ENCODE measurements at places on chromosomes 16 and 17.

DNA sequence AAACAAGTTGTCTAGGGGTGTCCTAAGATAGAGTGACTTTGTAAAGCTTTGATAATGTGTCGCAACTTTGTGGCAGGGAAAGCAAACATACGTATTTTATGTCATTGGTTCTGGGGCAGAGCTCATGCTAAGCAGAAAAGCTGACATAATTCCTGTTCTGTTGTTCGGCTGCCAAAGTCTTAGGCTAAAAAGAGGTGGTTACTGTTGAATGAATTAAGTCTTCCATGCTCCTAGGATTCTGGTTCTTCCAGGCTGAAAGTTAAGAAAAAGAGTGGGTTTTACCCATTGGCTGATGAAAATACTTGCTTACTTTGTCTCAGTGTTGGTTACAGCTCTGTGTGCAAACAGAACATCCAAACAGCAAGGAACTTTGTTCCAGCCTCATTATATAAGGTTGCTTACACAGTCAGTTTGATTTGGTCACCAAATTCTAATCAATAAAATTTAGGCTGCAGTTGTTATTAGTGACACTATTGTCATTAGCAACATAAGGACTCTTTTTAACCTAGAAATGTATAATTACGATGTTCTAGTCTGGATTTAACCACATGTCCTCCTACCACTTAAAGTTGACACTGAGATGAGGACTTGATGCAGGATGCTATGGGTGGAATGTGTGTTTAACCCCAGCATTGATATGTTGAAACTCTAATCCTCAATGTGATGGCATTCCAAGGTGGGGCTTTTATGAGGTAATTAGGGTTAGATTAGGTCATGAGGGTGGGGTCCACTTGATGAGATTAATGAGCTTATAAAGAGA, 114.0 kb upstream of the GOT2 start:
- DNase-seq, result no peak

- DNase-seq, result no peak
Observed at GRCh38 chr17:58686980-58687379, 4.9 kb downstream of the TEX14 start.

GRCh38 chr17:76207275-76208059, 32.8 kb downstream of the RNF157 start:
- no peak for DNase-seq

GRCh38 chr17:75774991-75775668, 9.5 kb upstream of the UNK start:
- DNase-seq, result peak; percentile 33

- no peak for DNase-seq
Observed at GRCh38 chr17:14935139-14935841, 329.8 kb downstream of the PMP22 start.

DNA sequence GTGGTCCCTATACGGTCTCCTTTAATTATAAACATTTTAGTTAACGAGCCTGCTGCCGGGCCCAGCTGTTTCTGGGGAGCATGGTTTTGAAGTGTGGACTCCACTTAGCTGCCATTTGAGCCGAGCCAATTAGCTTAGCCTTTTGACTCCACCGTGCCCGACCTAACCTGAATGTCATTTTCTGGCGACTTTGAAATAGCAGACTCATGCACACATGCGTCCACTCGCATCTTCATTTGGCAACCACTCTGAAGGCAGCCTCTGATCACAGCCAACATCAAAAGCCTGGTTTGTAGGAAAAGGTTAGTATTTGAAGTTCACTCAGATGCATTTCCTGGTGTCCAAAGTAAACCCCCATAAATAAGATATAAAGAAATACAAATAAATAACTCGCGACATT, 16.8 kb downstream of the AXIN2 start:
- DNase-seq, result no peak

DNA sequence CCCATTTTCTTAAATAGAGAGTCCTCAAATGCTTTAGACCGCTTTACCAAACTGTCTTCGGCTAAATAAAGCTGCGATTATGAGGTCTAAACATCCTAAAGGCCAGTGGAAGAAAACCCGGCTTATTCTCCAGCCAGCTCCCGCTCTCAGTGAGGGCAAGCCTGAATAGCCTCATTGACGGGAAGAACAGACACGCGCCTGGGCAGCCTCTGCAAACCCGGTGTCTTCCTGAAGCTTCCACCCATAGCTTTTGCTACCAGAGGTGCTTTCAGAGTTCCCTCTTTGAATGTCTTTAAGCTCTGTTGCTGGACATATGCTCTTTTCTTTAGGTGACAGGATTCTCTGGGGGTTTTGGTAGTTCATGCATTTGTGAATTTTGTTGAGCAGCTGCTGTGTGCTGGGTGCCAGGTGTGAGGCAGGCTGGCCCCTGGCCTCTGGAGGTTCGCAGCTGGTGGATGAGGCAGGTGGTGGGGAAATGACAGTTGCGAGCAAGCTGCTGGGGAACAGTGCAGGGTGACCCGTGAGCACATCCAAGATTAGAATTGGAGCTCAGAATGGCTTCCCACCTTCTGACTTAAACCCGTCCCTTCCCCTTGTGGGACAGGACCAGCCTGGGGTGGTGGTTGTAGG, 44.7 kb downstream of the CRISPLD2 start:
- no peak for DNase-seq

DNA sequence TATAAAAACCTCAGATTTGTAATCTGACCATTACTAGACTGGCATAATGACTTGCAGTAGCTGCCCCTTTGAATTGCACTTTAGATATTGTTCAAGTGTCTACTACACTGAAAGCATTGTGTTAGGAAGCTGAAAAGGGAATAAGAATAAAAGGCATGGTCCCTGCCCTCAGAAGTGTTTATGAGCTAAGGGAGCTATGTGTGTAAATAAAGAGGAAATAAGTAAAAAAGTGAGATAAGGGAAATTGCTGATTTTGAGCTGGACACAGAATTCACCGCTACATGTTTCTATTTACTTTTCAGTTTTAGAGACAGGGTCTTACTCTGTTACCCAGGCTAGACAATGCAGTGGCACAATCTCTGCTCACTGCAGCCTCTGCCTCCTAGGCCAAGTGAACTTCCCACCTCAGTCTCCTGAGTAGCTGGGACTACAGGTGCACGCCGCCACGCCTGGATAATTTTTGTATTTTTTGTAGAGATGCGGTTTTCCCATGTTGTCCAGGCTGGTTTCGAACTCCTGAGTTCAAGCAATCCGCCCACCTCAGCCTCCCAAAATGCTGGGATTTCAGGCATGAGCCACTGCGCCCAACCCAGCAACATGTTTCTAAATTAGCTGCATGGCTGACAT, 57.0 kb downstream of the GRB2 start:
- no peak for DNase-seq

- no peak for DNase-seq
Observed at GRCh38 chr17:35132099-35132498, 10.0 kb downstream of the NLE1 start.

DNA sequence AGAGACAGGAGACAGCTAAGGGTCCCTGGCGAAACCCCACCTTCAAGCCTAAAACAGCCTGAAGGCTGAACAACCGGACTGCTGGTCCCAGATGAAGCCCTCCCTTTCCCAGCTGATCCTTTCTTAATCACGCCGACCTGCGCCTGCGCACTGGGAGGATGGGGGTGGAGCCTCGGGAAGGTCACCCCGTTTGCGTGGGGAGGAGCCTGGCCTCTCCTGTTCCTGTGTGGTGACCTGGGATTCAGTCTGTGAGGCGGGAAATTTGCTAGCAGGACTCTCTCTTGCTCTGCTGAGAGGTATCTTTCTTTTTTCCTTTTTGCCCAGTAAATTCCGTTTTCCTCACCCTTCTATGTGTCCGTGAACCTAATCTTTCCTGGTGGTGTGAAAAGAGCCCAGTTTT, 9.6 kb downstream of the FAM20A start:
- peak; percentile 65 for DNase-seq

GRCh38 chr17:19255279-19255678, 18.1 kb downstream of the EPN2 start:
- DNase-seq, result no peak

GRCh38 chr17:66537502-66537901, 235.1 kb downstream of the PRKCA start:
- DNase-seq, result no peak

GRCh38 chr17:49216953-49217650, 6.6 kb downstream of the ABI3 start:
- peak; percentile 69 for DNase-seq

DNA sequence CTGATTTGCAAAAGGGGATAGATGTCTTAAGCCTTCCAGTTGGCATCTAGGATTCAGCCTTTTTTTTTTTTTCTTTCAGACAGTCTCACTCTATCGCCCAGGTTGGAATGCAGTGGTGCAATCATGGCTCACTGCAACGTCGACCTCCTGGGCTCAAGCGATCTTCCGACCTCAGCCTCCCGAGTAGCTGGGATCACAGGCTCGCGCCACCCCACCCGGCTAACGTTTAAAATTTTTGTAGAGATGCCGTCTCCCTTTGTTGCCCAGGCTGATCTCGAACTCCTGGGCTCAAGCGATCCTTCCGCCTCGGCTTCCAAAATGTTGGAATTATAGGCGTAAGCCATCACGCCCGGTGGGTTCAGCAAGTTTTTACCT, 571 bp upstream of the CCP110 start:
- no peak for DNase-seq

DNA sequence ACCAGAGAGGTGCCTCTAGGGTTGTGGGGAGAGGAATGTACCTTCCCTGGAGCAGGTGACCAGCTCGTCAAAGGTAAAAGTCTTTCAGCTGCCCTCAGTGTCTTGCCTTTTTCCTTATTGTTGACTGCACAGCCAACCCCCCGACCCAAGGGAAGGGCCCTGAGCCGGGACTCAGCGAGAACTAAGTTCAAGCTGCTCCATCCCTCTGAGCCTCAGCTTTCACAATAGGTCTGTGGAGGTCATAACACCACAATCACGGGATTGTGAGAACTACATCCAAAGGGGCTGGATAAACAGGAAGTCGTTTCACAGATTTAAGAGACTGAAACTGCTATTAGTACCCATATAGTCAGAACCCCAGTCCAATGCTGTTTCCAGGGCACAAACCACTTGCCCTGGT, 2.6 kb upstream of the KRT36 start:
- DNase-seq, result peak; percentile 83

DNA sequence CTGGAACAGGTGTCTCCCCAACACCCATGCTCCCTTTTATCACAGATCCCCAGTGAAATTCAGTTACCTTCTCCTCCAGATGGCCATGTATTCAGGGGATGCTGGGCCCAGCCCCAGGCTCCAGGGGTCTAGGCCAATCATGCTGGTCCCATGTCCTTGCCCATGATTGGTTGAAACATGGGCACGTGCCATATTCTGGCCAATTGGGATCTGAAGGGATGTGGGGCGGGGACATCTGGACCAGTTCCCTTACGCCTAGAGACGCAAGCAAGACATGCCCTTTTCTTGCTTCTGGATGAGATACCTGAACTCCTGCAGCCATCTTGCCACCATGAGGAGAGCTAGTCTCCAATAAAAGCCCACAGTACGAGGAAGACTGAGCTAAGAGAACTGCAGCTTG, 31.0 kb upstream of the ST6GALNAC1 start:
- DNase-seq, result no peak

DNA sequence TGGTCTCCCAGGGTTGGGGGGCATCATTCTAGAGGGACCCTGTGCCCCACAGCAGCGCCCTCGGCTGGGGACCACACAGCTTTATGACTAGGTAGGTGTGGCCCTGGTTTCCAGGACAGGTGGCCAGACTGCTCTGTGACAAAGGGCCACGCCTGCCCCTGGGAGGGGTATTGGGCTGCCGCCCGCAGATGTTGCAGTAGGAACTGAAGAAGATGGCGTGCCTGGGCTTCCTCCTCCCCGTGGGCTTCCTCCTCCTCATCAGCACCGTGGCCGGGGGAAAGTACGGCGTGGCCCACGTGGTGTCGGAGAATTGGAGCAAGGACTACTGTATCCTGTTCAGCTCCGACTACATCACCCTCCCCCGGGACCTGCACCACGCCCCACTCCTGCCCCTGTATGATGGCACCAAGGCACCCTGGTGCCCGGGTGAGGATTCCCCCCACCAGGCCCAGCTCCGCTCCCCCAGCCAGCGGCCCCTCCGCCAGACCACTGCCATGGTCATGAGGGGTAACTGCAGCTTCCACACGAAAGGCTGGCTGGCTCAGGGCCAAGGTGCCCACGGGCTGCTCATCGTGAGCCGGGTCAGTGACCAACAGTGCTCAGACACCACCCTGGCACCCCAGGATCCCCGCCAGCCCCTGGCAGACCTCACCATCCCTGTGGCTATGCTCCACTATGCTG, at the start of gene SPPL2C:
Gene SPPL2C (plus strand): TSS at position 187 of the 681 bp plus-strand sequence. CDS start 26 bp downstream, at position 213.
- no peak for DNase-seq

DNA sequence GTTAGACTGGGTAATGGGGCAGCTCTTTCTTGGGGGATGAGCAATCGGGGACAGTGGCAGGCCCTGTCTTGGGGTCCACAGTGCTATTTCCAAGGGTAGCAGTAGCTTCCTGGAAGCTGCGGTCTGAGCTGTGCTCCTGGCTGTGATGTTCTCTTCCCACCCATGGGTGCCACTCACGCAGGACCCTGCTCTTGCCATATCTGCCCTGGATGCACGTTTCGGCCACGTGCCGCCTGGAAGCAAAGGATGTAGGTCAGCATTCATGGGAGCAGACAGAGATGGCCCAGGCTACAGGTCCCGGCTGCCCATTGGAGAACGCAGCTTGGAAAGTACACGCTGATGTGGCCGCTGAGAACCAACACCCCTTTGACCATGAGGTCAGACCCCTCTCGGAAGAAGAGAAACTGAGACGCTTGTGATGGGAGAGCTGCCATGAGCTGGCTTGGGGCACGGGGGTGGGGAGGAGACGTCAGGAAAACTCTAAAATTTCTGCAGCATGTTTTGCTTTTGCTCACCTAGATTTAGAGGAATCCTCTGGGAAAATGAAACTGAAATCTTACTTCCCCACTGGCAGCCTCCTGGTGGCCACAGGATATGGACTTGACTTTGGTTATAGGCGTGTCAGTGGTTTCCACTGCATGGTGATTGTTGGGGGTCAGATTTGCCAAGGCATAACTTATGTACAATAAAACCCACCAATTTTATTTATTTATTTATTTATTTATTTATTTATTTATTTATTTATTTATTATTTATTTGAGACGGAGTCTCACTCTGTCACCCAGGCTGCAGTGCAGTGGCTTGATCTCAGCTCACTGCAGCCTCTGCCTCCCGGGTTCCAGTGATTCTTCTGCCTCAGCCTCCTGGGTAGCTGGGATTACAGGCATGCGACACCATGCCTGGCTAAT, 36.2 kb upstream of the IRF8 start:
- no peak for DNase-seq

GRCh38 chr17:27950995-27951394, 57.8 kb upstream of the LYRM9 start:
- no peak for DNase-seq

- no peak for DNase-seq
Observed at GRCh38 chr17:1787301-1787902, 25.5 kb downstream of the SERPINF1 start.

DNA sequence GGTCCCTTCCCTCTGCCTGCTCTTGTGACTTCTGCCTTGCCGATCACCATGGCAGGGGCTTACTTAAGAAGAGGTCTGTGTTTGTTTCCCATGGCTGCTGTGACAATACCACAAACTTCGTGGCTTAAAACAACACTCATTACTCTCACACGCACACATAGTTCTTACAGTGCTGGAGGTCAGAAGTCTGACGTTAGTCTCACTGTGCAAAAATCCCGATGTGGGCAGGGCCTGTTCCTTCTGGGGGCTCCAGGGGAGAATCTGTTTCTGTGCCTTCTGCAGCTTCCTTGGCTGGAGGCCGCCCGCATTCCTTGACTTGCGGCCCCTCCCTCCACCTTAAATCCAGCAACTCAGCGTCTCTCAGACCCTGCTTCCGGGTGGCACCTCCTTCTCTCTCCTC, 249.2 kb upstream of the GSE1 start:
- DNase-seq, result no peak

Measured in inflammatory macrophage treated with lipopolysaccharide for 1 hour (primary cell).